ENCODE measurements at places on chromosomes 7 and 10.

GRCh38 chr7:132117181-132117580 lies 459.1 kb downstream of the PLXNA4 start:
- no peak overlapping the region for H3K27ac ChIP-seq
- DNase-seq = no peak

DNA sequence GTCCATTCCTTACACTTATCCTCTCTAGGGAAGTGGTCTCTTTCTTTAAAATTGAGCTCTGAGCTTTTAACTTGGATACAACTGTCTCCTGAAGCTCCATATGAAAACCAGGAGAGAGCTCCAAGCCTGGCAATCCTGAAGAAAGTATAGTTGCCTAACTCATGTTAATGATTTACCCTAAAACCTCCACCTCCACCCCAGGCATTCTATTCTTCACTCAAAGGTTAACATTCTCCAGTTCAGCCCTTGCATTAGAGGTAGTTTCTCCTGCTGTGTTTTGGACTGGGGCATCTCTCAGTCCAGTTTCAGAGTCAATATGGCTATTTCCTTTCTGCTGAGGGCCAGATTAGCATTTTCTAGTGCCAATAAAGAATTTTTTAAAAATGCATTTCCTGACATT lies 195.5 kb downstream of the SLC25A13 start:
- H3K27me3 ChIP-seq = no peaks in the 10 kb centered on the region
- peaks cover 39% of the 10 kb centered on the region for H3K36me3 ChIP-seq
- H3K4me1 ChIP-seq = no peaks in the 10 kb centered on the region
- H3K27ac ChIP-seq = no peak overlapping the region

DNA sequence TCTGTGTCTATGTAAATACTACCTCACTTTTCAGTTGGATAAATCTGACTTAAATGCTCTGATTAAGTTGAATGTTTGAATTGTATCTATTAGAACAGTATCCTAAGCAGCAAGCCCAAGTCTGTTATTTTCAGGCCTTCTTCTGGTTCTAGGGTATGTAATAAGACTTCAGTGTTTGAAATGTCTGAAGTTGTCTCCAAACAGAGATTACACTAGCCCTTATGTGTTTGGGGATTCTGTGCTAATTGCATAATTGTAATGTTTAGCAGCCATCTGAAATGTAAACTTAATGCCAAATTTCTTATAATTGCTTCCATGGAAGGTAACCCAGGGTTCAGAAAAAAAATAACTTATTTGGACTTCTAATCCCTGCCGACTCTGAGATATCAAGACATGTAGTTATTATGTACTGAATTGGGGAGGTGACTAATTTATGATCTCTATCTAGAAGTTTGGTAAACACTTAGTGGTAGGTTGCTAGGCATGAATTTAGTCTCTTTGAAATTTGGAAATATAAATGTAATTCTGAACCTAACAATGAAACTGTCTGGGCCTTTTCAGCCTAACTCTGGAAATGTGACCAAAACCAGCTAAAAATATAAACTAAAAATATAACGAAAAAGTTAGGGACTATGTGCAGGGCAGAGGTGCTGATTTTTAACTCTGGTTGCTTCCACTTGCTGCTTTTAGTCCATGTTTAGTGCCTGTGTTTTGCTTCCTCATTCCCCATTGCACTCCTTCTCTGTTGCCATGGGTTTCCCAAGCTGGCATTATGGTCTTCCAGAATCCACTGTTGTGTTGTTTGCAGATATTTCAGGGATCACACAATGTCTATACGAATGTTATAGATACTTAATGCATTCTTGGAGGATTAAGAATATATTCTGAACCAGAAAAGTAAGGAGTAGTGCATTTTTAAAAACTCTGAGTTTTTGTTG lies 54.8 kb downstream of the MCU start:
- no peak overlapping the region for H3K4me3 ChIP-seq
- H3K27ac ChIP-seq = no peak overlapping the region
- H3K27me3 ChIP-seq = no peaks in the 10 kb centered on the region

GRCh38 chr7:4202954-4203353 lies 479.1 kb upstream of the FOXK1 start:
- no peaks in the 10 kb centered on the region for H3K4me1 ChIP-seq
- no peak overlapping the region for H3K27ac ChIP-seq
- DNase-seq = no peak
- H3K4me3 ChIP-seq = no peak overlapping the region
- no peaks in the 10 kb centered on the region for H3K36me3 ChIP-seq

GRCh38 chr10:74103560-74104258 lies 46.9 kb downstream of the AP3M1 start:
- no peak overlapping the region for H3K4me3 ChIP-seq
- DNase-seq = no peak
- H3K4me1 ChIP-seq = peaks cover 5% of the 10 kb centered on the region
- peaks cover 96% of the 10 kb centered on the region for H3K36me3 ChIP-seq
- H3K27me3 ChIP-seq = no peaks in the 10 kb centered on the region
- peak overlapping the region; percentile 43 for H3K27ac ChIP-seq

GRCh38 chr10:112666094-112666493 lies 219.1 kb downstream of the VTI1A start:
- no peak overlapping the region for H3K4me3 ChIP-seq
- no peak overlapping the region for H3K27ac ChIP-seq
- no peak for DNase-seq
- no peaks in the 10 kb centered on the region for H3K27me3 ChIP-seq
- H3K4me1 ChIP-seq = no peaks in the 10 kb centered on the region

DNA sequence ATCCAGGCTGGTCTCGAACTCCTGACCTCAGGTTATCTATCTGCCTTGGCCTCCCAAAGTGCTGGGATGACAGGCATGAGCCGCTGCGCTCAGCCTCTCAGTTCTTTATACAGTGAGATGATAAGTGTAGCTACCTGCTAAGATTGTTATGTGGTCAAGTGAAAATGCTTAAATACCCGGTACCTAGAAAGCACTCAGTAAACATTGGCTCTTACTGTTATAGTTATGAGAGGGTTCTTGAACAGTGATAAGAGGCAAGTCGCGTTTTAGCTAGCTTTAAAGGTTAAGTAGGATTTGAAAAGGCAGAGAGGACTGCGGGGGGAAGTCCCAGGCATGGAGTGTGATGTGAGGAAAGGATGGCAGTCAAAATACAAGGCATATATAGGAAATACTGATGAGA lies 4.5 kb downstream of the ZKSCAN1 start:
- no peak for DNase-seq
- peaks cover 5% of the 10 kb centered on the region for H3K36me3 ChIP-seq
- no peak overlapping the region for H3K4me3 ChIP-seq
- no peaks in the 10 kb centered on the region for H3K27me3 ChIP-seq
- peaks cover 23% of the 10 kb centered on the region for H3K4me1 ChIP-seq

DNA sequence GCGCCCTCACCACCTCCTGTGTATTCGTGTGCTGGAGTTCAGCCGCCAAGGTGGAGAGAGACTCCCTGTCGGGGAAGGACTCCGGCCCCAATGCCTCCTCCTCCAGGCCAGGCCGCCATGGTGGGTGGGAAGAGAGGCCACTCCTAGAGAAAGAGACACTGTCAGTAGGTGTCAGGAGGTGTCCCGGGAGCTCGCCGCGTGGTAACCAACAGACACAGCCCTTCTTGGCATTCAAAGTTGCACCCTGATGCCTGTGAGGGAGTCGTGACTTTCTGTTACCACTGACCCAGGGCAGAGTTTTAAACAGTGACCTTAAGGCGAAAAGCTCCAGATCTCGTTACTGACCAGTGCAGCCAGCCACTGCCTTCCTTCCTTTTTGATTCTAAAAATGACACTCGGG lies 155.2 kb downstream of the CUX1 start:
- DNase-seq = no peak
- H3K27ac ChIP-seq = peak overlapping the region; percentile 77
- no peaks in the 10 kb centered on the region for H3K36me3 ChIP-seq
- H3K4me3 ChIP-seq = no peak overlapping the region
- peaks cover 30% of the 10 kb centered on the region for H3K4me1 ChIP-seq

Data from psoas muscle (tissue), 8 donors.